ENCODE measurements at places on chromosomes 3 and 15. TPM values are rescaled to one million over a fixed set of nuclear protein-coding genes. Genes with fewer than 3 reads are reported as not detected.
A peak's percentile ranks its signal among the peaks of the same experiment; 100 is the strongest.

- DNase-seq, result no peak
Observed at GRCh38 chr3:107184375-107184774, 192.9 kb upstream of the CCDC54 start.

DNA sequence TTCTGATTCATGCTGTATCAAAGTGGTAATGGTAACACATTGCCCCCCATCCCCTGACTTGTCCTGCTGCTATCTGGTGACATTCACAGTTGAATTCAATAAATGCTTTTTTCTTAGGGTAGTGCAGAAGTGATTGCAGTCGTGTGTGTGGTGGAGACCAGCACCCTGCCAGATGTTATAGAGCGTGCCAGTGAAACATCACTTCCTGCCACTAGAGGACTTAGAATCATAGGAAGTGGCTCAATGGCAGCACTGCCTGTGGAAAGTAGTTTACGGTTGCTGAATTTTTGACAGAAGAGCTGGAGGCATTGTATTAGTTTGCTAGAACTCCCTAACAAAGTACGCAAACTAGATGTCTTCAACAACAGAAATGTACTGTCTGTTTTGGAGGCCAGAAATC, 37.4 kb upstream of the P2RY12 start:
- DNase-seq, result no peak

DNA sequence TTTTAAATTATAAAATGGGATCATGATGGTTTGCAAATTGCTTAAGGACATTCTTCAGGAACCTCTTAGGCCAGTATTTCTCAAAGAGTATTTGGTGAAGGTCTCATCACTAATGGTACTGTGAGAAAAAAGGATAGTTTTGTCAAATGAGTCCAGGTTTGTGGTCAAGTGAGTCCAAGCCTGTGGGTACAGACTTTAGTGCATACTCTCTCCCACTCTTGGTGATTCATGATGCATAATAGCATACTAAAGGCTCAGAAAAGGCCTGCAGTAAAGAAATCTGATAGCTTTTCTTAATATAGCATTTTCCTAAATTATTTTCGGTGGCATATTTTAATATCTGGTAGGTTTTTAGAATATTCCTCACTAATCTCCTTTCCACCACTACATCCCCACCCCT, 20.0 kb downstream of the BOC start:
- no peak for DNase-seq

The SLC22A13 gene
- total RNA-seq, result 0.70 TPM

- no peak for DNase-seq
Observed at GRCh38 chr3:89256882-89257281, 149.5 kb downstream of the EPHA3 start.

DNA sequence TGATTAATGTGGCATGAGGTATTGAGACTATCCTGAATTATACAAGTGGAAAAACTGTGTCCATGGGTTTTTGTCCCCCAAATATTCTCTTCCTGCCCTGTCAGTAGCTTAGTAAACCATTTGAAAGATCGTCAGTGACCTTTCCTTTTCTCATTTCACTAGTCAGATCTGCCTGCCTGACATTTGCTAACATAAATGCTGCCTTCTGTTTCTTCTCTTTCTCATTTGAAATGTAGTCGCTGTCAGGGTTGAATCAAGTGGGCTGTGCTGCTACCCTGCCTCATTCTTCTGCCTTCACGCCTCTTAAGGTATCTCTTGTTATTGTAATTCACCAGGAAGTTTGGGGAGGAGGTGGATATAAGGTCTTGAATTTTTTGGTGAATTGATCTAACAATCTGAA, 67.5 kb downstream of the LRCH3 start:
- no peak for DNase-seq

The SH2D7 gene
- 2.8 TPM for total RNA-seq

- DNase-seq, result peak; percentile 2
Observed at GRCh38 chr3:72655131-72655551, 193.1 kb downstream of the SHQ1 start.

GRCh38 chr15:70318594-70319465, 221.1 kb upstream of the TLE3 start:
- no peak for DNase-seq

DNA sequence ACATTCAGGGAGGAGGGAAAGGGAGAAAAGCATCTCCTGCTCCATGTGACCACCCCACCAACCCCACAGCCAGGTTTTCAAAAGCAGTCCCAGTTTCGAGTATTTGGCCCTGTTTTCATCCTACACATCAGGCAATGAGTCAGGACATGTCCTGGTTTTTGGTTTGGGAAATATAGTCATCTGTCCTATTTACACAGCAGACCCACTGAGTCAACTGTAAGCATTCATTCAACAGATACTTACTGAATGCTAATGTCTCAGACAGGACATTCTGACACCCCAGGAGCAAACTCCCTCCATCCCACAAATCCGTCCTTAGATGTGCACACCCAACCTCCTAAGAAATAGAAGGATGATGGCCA, 32.9 kb downstream of the IGDCC3 start:
- DNase-seq, result no peak

DNA sequence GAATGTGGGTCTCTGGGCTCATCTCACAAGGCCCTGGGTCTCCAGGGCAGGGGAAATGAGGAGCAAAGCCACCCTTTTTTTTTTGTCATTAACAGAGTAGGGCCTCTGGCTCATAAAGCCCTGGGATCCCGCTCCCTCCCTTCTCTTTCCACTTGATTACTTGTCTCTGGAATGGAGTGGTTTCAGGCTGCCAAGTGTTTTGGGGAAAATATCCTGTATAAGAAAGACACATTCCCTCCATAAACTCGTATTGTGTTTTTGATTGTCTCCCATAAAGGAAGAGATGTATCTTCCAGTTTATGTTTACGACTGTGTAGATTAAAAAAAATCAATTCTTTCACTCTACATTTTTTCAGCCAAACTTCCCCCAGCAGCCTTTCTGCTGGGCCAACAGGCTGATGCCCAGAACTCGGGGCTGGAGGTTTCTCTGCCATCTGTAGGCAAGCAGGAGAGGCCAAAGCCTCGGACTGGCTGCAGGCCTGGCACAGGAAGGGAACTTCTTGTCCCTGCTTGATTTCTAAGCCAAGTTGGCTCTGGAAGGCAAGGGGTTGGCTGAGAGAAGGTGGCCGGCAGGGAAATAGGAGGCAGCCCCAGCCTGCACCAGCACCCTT, 49.4 kb upstream of the INSYN1 start:
- no peak for DNase-seq

The SPINK8 gene
- total RNA-seq, result not detected

- no peak for DNase-seq
Observed at GRCh38 chr3:127238602-127239001, 45.7 kb downstream of the PRR23E start.

DNA sequence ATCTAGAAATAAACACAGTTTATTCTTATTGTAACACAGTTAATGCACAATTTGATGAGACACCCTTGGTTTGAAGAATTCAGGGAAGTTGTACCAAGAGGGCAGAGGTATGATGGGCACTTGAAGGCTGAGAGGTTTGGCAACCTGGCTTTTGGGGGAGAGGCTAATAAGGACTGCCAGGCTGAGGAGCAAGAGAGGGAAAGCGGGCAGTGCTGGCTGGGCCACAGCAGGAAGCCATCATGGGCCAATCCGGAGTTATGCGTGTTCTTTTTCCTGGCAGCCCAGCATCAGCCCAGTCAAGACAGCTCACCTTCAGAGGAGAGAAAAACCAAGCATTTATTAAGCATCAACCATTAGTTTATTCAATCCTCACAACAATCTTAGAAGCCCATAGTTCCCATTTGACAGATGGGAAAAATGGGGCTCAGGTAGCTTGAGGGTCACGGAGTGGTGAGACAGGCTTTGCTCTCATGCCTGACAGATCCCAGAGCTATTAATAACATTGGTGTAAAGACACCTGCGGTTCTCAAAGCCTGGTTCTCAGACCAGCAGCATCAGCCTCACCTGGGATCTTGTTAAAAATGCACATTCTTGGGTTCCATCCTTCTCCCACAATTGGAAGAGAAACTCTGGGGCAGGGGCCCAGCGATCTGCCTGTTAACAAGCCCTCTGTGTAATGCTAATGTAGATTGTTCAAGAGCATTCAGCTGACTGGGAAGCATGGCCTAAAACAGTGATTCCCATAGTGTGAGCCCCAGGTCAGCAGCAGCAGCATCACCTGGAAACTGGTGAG, 183.7 kb downstream of the NTRK3 start:
- DNase-seq, result no peak

GRCh38 chr3:11481556-11481955, 162.2 kb downstream of the VGLL4 start:
- peak; percentile 13 for DNase-seq

DNA sequence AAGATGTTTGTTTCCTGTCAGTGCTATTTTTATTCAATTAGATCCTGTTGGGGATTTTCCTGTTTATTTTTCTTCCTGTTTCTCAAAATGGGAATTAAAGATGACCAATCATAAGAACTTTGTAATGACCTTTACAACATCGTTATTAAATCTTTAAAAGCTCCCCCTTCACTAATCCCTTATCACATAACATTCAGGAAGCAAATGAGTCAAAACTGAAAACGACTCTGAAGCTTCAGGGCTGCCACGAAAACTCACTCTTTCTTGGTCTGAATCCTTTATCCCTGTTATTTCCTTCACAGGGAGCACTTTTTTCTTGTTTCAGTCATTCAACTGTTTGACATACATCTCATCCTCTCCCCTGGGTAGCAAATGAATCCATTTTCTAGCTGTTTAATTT, 75.8 kb upstream of the MB21D2 start:
- no peak for DNase-seq

DNA sequence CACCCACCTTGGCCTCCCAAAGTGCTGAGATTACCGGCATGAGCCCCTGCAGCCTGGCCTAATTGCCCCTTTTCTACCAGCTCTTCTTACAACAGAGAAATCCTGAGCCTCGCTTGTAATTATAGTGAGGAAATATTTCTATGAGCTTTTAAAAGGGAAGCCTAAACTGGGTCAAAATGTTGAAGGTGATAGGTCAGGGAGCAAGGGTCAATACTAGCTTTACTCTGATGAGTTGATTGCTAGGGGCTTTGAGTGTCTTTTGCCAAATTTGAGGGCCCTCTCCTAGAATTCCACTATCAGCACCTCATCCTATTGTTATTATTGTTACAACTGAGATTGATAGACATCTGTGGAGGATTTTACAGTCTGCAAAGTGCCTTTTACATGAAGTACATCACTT, 62.4 kb upstream of the PIAS1 start:
- DNase-seq, result no peak

The HIGD2B gene
- not detected for total RNA-seq

GRCh38 chr3:11494131-11494916, 149.4 kb downstream of the VGLL4 start:
- DNase-seq, result no peak

- no peak for DNase-seq
Observed at GRCh38 chr3:132265028-132265427, 52.2 kb upstream of the ACP3 start.

DNA sequence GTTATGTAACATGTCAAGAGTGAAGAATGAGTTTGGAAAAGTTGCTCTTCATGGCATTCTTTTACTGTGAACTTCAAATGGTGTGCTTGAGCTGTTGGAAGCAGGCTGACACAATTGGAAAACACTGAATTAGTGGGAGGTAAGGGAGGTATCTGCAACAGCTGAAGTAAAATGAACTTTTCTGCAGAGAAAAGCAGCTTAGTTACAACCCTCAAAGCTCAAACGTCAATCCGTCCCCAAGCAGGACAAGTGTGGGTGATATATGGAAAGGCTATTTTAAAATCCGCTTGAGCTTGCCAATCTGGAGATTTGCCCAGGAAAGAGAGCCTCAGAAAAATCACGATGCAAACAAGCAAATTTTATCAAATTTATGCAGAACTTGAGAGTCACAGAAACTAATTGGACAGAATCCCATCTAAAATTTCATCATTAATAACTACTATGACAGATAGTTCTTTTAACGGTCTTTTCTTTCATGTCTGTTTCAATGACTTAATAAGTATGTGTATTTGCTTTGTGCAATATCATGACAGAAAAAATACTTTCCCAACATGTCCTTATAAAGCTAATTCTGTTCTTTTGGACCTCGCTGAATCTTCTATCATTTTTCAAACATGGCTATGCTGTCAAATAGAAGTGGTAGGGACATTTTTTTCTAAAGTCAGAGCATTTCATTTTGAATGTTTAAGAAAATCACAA, 266.6 kb upstream of the SLITRK3 start:
- DNase-seq, result no peak

GRCh38 chr3:127406309-127407025, 118.6 kb upstream of the PRR20G start:
- DNase-seq, result peak; percentile 9

GRCh38 chr15:39880718-39881387, 39.2 kb downstream of the GPR176 start:
- DNase-seq, result no peak

The EEF1AKMT4 gene
- 2.8 TPM for total RNA-seq

DNA sequence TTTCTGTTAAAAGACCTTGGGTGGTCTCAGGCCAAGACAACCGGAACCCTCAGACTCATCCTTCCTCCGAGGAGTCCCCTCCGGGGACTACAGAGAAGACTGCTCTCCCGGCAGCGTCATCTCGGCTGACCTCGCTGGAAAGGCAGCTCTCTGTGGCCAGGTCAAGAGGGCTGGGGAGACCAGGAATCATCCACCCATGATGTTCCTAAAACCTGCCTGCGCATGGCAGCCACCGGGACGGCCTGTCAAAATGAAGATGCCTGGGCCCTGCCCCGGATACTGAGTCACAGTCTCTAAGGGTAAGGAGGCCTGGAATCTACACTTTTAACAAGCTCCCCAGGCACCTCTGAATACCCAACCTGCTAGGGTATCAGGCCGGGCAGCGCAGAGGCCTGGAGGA, 78.6 kb downstream of the RPN1 start:
- no peak for DNase-seq

The LRRC31 gene
- total RNA-seq, result 63.8 TPM

DNA sequence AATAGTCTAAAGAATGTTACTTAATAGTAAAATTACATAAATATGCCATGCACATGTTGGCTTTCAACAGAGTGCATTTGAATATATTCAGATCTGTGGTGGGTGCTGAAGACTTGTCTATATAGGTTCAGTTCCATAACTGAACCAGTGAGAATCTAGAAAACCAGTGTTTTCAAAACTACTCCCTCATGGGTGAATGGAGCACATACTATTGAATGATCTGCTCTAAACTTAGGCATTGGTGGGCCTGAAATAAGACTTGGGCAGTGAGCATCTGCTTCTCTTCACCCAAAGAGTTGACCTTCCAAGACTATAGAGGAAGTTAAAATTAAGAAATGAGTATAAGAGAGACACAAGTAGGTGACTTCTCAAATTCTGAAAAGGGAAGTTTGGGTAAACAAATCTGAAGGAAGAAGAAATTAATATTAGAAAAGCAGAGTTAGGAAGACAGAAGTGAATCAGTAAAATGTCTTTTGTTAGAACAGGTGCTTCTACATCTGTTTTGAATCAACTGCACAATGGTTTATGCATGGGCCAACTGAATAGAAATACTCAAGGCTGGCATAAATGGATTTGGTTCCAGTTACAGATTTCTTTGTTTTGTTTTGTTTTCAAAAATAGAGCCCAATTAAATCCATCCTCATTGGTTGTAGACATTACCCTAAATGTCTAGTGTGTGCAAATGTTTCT, 19.3 kb downstream of the ALCAM start:
- no peak for DNase-seq

- no peak for DNase-seq
Observed at GRCh38 chr15:57367556-57367955, 8.7 kb upstream of the CGNL1 start.

GRCh38 chr3:133376810-133377209, 23.0 kb upstream of the BFSP2 start:
- DNase-seq, result no peak

Data from mucosa of descending colon (tissue), 3 donors.